NCI-H1105 treated with DMSO at 0.1 percent for 48 hours (cell line): ENCODE measurements at places on chromosomes 1 and 21.

- DNase-seq = peak; percentile 39
These were observed 30.2 kb upstream of the RNF187 start for GRCh38 chr1:228457017-228457395.

GRCh38 chr1:165468253-165468652, 23.3 kb upstream of the RXRG start:
- DNase-seq = no peak

DNA sequence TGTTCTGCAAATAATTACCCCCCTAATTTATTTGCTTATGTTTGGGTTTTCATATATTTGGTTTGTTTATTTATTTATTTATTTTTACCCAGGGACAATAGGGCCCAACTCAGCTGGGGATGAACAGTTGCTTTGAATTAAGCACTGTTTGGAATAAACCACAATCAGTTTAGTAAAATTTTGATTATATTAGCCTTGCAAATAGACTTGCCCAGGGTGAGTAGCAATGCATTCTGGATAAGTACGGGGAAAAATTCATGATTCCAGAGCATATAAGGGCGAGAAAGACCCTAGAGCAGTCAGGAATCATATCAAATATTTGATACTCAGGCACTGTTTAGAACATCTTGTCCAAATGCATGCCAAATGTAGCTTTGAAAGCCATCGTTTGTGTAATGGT, 242.7 kb downstream of the OMA1 start:
- no peak for DNase-seq

DNA sequence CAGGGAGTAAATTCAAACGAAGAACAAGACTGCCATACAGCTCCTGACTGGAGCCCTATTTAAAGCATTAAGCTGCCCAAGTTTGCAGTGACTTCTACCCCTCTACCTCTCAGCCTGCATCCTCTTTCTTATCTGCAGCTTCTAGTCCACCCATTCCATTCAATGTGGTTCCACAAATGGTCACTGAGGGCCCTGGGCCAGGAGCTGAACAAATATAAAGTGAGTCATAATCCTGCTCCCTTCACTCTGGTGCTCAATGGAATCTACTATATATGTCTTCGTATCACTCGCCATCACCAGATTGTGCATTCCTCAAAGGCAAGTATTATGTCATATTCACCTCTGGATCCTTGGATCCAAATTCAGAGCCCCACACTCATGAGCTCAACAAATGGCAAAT, 398.7 kb downstream of the BRINP2 start:
- no peak for DNase-seq

GRCh38 chr1:56777972-56778371, 41.2 kb downstream of the FYB2 start:
- no peak for DNase-seq

DNA sequence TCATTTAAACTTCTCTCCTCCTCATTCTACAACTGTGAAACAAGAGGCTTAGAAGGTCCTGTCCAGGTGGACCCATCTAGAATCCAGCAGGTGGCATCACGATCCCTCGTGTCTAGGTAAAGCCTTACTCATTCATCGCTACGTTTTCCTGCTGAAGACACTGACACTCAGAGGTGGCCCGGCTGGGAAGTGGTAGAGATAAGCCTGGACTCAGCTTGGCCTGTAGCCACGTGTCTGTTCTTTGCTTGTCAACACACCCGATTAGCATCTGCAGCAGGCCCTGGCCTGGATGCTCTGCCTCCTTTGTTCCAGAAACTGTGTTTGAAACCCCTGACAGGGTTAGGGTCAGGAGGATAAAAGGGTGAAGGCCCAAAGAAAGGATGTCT, 43.4 kb downstream of the PARP1 start:
- no peak for DNase-seq

GRCh38 chr1:155695072-155695471, 6.2 kb downstream of the DAP3 start:
- DNase-seq = no peak

GRCh38 chr1:94672001-94672400, 130.4 kb upstream of the F3 start:
- DNase-seq = no peak

DNA sequence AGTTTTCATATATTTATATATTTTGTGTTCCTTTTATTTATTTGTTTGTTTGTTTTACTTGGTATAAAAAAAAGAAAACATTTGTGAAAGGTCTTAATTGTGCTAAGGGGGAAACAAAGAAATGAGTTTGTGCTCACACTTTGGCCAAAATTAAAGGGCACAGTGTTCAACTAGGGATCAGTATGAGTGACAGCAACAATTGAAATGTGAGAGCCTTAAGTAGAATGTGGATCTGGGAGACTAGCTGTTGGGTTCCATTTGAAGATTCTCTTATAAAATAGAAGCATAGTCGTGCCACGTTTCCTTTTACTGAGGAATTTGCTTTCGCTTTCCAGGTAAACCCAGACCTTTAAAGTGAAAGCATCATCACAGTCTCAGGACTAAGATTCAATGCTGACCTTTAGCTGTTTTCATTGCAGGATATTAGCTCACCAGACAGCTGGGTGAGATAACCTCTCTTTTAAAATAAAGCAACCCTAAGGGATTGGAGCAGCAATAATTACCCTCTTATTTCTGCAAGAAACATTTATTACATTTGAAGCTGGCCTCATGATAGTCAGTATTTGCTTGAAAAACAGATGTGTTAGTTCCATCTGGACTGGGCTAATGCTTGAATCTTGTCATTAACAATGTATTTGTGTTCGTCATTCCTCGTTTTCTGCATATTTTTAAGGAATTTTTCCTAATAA, 37.1 kb upstream of the CD55 start:
- no peak for DNase-seq

GRCh38 chr1:69413129-69413528, 154.6 kb upstream of the LRRC7 start:
- no peak for DNase-seq

- peak; percentile 31 for DNase-seq
These were observed 430 bp downstream of the WASF2 start for GRCh38 chr1:27489501-27489972.

- no peak for DNase-seq
These were observed 165.3 kb downstream of the COL24A1 start for GRCh38 chr1:85991261-85991660.

DNA sequence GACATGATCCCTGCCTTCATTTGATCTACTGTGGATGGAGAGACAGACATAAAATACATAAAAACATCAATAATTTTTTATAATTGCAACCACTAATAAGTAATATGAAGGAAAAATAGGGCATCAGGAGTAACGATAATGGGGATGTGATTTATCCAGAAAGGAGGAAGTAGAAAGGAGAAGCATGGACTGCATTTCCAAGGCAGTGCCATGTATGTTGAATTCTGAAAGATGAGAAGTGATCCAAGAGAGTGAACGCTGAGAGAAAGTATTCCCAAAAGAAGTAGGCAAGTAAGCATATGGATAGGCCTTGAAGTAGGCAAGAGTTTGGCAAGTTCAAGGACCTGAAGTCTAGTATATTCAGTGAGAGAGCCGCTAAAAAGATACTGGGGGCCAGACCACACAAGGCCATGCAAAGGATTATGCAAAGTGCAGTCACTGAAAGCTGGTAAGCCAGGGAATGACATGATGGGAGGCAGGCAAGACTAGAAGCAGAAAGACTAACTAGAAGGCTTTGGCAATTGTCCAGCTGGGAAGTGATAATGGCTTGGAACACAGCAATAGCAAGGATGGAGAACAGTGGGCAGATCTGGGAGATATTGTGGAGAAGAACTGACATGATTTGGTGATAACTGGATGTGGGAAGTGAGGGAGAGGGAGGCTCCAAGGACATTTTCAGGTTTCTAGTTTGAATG, 85.9 kb downstream of the TM2D1 start:
- DNase-seq = peak; percentile 45

GRCh38 chr1:185488808-185489207, 171.8 kb upstream of the IVNS1ABP start:
- DNase-seq = no peak

DNA sequence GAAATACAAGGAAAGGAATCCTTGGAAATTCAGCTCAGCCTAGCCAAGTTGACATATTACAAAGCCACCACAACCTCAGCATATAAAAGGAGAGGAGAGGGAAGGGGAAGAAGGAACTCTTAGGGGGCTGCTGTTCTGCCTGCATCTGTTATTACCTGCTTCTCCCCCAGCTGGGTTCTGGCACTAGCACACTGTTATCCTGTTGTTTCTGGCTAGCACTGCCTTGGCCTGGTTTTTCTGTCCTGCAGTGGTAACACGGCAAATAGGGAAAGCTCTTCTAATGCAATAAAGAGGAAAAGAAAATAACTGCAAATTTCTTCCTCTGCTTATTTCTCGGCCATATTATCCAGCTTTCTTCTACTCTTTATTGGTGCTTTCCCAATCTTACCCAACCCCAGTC, 16.5 kb upstream of the VCAM1 start:
- no peak for DNase-seq

- no peak for DNase-seq
These were observed 101.2 kb downstream of the FMN2 start for GRCh38 chr1:240192851-240193250.

DNA sequence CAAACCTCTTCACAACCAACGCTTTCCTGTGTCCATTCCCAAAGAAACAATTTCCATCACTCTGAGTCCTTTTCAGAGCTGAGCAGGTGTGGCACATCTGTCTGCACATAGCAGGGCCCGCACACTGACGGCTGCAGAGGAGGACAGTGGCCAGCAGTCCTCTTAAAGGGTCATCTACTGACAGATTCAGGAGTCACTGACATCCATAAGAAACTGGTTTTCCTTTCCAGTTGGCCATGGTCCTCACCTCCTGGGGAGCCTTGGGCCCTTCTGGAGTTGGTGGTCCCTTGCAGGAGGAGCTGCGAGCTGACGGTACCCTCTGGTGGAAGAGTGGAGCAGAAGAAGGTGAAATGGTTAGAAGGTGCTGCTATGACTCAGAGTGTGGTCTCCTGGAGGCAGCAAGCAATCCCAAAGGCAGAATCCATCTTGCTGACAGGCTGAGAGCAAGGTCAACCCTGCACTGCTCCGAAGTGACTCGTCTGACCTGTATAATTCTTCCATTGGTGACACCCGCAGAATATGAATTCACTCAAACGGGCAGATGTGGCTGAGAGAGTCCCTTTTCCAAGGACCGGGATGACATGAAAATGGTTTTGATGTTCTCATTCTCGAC, 278.5 kb upstream of the C1orf174 start:
- no peak for DNase-seq

DNA sequence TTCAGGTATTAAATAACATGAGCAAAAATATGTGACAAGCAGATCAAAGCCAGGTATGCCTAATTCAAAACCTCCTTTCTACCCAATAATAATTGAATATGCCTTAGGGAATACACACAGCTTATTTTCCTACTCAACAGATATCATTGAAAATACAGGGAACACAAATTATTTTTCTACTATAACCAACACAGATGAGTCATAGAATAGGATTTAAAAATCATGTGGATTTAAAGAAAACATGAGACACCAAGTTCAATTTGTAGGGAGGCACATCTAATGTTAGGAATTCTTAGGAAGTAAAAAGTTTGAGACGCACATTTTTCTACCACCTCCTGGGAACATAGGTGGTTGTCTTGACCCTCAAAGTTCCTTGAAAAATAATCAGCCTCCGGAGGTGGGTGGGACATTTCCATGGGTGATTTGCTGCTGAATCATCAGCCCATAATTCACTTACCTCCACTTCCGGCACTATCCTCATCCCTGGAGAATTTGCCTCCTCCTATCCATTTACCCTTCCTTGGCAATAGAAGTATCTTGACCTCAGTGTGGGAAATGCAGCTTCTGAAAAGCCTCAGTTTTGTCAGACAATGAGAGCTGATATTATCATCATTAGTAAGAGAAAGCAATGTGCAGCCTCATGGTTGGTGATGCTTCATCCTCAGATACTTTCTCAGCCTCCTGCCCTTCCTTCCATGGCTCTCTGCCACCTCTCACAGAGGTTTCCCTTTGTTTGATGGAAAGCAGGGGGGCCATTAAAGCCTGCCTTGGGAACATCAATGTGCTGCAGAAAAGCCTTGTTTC, 33.5 kb upstream of the RGS4 start:
- no peak for DNase-seq

GRCh38 chr1:171087896-171088295, 2.8 kb upstream of the FMO3 start:
- no peak for DNase-seq

GRCh38 chr1:161378014-161378413, 10.3 kb upstream of the CFAP126 start:
- no peak for DNase-seq

DNA sequence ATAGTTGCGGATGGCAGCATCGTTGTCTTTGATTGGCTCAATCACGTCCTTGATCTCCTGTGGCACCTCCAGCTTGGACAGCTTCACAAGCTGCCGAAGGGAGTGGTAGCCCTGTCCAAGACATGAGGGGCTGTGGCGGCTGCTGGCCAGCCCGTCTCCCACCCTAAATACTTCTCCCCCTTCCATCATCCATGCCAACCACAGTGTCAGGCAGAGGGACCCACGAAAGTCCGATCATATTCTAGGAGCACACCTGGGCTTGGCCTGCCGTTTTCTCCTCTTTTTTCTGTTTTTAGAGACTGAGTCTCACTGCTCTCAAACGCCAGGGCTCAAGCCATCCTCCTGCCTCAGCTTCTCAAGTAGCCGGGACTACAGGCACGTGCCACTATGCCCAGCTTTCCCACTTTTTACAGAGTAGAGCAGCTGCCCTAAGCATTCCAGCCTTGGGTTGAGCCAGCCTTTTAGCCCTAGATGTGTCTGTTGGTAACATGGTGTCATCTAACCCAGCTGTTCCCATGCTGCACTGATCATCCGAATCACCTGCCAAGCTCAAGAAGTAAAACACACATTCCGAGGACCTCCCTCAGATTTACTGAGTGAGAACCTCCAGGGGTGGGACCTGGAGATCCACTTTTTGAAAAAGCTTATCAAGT, 10.4 kb downstream of the MTHFR start:
- no peak for DNase-seq

- DNase-seq = no peak
These were observed 82.8 kb downstream of the CD247 start for GRCh38 chr1:167435484-167435883.

GRCh38 chr1:209624558-209625549, 27.4 kb downstream of the LAMB3 start:
- no peak for DNase-seq

GRCh38 chr1:24309762-24310485, 9.2 kb upstream of the GRHL3 start:
- DNase-seq = no peak

GRCh38 chr1:106700211-106700610, 356.3 kb upstream of the PRMT6 start:
- DNase-seq = no peak

- no peak for DNase-seq
These were observed 66.7 kb upstream of the F3 start for GRCh38 chr1:94608142-94608851.

DNA sequence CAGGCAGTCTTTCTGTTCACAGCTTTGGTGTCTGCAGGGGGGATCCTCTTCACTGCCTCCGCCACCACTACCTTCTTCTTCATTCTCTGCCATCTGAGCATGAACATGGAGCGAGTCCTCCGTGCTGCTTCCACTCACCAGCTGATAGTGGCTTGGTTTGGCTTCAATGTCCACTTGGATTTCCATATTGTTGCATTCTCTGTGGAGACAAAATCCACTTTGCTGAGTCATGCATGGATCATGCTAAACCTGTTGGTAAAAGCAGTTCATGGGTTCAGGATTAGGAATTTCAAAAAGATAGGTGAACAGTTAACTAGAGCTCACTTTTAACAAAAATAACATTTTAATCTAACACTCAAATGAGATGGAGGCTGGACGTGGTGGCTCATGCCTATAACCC, 27.5 kb downstream of the RNF19B start:
- no peak for DNase-seq
